Muscle of arm (tissue), 14 donors: ENCODE measurements at places on chromosomes 4 and X.

- DNase-seq: no peak
Measured at GRCh38 chrX:19964017-19964710, 26.7 kb downstream of the BCLAF3 start.

GRCh38 chrX:53086464-53086863, 4.3 kb downstream of the TSPYL2 start:
- no peak for DNase-seq

- DNase-seq: peak; percentile 15
Measured at GRCh38 chrX:18146954-18147353, 73.7 kb downstream of the BEND2 start.

- no peak for DNase-seq
Measured at GRCh38 chr4:162010362-162010761, 153.4 kb downstream of the FSTL5 start.

- no peak for DNase-seq
Measured at GRCh38 chrX:16511796-16512776, 137.9 kb upstream of the S100G start.

- DNase-seq: no peak
Measured at GRCh38 chr4:38464328-38464727, 199.7 kb upstream of the KLF3 start.

GRCh38 chrX:15499976-15500375, 631 bp upstream of the BMX start:
- DNase-seq: peak; percentile 22

DNA sequence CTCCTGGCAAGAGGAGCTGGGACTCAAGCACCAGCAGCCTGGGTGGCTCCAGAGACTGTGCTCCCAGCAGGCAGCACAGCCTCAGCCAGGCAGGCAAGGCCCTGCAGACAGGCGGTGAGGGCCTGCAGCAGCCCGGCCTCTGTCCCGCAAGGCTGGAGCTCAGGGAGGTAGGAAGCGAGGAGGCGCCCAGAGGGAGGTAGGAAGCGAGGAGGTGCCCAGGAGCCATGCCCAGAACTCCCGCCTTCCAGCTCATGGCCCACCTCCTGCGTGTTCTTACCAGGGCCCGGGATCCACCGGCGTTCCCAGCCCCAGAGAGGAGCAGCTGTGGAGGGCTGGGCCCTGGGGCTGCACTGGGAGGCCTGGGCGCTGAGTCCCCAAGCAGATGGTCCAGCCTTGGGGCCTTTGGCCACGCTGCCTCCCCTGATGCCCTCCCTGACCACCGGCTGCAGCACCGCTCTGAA, 133.1 kb downstream of the HMX1 start:
- DNase-seq: no peak

GRCh38 chrX:119529345-119530276, 35.6 kb downstream of the STEEP1 start:
- no peak for DNase-seq

- no peak for DNase-seq
Measured at GRCh38 chrX:138150709-138151108, 560.8 kb downstream of the FGF13 start.

DNA sequence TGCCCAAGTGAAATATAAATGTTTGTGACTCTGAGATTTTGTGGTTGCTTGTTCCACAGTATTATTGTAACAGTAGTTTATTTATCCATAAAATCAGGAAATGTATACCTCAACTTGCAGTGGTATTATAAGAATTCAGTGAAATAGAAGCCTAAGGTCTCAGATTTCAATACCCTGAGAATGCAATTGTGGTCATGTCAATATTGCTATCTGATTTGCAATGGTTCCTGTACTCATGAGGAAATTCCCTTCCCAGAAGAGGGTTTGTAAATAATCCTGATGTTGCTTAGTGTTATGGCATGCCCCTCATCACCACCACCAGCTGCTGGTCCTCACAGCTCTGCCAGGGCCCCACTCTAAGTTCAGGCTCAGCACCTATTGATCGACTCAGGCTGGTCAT, 67.8 kb downstream of the SLC34A2 start:
- no peak for DNase-seq

DNA sequence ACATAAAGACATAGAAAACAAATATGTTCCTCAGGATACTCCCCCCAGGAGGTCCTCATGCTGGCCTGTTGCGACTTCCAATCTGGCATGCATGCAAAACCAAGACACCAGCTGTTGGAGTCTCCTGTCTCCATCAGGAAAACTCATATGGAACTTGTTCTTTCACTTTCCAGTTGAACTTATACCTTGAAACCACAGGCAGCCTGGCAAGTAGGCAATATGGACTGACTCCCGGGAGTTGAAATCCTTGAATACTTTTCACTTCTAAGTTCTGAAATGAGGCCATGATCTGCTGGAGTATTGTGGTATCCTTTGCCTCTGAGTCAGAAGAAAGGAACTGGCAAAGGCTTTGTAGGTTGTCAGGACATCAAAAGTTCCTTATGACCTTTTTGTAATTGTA, 444.2 kb downstream of the IDS start:
- DNase-seq: peak; percentile 10

GRCh38 chr4:153083447-153083947, 120.7 kb upstream of the TRIM2 start:
- DNase-seq: peak; percentile 64

GRCh38 chr4:106773076-106773905, 262.8 kb downstream of the DKK2 start:
- DNase-seq: no peak

DNA sequence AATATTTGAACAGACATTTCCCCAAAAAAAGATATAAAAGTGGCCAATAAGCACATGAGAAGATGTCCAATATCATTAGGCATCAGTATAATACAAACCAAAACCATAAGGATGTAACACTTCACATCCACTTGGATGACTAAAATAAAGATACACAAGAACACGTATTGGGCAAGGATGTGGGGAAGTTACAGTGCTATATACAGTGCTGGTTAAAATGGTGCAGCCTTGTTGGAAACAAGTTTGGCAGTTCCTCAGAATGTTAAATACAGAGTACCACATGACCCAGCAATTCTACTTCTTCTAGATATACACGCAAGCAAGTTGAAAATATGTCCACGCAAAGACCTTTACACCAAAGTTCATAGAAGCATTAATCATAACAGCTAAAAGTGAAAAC, 58.9 kb downstream of the HAUS3 start:
- no peak for DNase-seq

DNA sequence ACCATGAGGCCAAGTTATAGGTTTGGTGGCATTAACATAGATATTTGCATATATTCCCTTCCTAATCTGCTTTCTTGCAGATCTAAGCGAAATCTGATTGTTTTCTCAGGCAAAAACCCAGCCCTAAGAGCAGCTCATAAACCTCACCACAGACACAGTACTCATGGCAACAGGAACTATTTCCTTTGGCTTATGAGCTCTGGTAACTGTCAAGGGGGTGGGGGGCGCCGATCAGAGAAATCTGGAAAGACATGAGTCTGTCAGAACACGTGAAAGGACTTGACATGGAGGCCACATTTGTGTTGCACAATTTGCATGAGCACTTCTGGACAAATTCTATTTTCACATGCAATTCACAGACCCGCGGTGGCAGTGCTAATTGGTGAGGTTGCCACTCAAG, 83.7 kb downstream of the MGST2 start:
- DNase-seq: no peak

DNA sequence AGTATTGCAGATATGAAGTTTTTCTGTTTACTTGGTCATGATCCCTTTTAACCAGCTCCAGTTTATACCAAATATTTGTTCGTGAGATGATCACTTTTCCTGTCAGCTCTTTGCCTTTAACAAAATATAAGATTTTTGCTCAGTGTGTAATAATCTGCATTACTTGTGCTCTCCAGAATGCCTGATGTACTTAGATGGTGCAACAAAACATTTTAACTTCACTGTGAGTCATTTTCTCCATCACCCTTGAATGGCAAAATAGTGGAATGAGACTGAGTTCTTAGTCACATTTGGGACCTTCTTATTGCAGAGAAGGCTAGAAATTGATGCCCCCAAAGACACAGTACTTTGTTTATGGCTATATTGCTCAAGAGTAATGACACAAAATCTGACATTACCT, 252.0 kb downstream of the FRMPD4 start:
- DNase-seq: no peak

GRCh38 chrX:31609130-31609529, 537.3 kb upstream of the FTHL17 start:
- DNase-seq: no peak

DNA sequence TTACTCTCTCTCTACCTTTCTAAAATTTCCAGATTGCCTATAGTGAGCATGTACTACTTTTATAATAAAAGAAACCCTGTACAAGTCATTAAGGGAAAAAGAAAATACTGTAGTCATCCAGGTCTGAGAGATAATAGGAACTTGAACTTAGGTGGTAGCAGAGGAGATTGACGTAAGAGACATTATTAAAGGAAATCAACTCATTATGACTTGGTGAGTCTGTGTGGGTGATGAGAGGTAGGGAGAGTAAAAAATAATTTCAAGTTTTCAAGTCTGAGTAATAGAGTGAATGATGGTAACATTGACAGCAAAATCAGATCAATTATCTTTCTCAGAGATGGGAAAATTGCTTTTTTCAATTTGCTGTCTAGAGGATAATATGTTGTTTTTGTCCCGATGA, 44.0 kb upstream of the ZCCHC12 start:
- no peak for DNase-seq

GRCh38 chrX:29858714-29859113, 356.6 kb upstream of the MAGEB2 start:
- no peak for DNase-seq

- DNase-seq: no peak
Measured at GRCh38 chr4:36330796-36331195, 49.4 kb downstream of the DTHD1 start.

GRCh38 chr4:3203971-3204431, 45.0 kb upstream of the MSANTD1 start:
- no peak for DNase-seq

- DNase-seq: no peak
Measured at GRCh38 chr4:182385897-182386296, 142.7 kb downstream of the TENM3 start.

DNA sequence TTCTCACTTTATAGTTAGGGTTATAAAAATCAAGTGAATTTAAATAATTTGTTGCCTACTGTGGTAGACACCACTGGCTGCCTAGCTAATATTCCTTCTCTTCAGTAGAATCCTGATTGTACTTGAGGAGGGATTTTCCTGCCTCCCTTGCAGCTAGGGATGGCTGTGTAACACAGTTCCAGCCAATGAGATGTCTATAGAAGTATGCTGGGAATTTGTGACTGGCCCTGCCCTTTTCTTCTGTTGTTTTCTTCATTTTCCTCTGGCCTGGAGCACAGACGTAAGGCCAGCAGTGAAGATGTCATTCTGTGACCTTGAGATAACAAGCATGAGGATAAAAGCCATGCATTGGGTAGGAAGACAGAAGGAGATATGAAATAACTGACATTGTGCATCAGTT, 145.1 kb downstream of the MGST2 start:
- no peak for DNase-seq

DNA sequence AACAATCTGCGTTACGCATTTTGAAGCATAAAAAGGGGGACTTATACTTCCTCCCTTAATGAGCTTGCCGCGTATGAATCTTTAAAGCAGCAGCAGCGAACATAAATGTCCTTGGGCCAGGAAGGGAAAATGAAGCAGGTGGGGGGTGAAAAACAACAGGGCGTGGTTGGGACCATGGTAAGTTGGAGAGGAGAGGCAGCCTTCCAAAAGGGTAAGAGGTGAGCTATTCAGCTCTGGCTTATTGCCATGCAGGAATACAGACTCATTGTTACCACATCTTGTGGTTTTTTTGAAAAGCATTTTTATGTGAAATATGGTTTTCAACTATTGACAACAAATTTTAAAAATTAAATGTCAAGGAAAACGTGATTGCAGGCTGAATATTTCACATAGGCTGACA, 710.7 kb upstream of the FAM241A start:
- DNase-seq: no peak

GRCh38 chrX:129262912-129263311, 260.4 kb downstream of the SMARCA1 start:
- no peak for DNase-seq

- no peak for DNase-seq
Measured at GRCh38 chr4:175986-176385, 51.7 kb downstream of the ZNF718 start.

DNA sequence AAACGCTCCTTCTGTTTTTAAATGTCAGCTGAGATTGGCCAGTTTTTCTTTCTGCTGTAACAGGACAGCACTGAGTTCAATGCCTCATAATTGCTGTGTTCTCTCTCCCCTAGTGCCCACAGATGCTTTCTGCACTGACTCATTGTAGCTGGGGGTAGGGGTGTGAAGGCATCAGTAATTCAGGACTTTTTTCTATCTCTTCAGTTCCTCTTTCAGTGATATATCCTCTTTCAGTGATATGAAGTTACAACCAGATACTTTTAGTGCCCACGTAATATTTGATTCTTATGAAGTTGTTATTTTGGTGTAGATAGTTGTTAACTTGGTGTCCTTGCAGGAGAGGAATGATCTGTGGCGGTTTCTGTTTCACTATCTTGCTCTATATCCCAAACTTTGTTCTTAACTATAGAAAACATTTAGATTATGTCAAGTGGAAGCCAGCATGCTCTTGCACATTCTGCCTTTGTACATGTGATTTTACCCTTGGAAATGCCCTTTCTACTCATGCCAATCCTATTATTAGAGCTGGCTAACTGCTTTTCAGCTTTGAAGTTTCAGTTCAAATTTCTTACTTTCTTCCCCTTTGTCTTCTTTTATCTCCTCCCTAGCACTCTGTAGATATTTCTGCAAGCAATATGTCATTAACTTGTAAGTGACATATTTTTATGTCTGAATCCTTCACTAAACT, 1258.4 kb downstream of the FAM133A start:
- no peak for DNase-seq

- no peak for DNase-seq
Measured at GRCh38 chr4:144599621-144600020, 46.3 kb upstream of the HHIP start.

DNA sequence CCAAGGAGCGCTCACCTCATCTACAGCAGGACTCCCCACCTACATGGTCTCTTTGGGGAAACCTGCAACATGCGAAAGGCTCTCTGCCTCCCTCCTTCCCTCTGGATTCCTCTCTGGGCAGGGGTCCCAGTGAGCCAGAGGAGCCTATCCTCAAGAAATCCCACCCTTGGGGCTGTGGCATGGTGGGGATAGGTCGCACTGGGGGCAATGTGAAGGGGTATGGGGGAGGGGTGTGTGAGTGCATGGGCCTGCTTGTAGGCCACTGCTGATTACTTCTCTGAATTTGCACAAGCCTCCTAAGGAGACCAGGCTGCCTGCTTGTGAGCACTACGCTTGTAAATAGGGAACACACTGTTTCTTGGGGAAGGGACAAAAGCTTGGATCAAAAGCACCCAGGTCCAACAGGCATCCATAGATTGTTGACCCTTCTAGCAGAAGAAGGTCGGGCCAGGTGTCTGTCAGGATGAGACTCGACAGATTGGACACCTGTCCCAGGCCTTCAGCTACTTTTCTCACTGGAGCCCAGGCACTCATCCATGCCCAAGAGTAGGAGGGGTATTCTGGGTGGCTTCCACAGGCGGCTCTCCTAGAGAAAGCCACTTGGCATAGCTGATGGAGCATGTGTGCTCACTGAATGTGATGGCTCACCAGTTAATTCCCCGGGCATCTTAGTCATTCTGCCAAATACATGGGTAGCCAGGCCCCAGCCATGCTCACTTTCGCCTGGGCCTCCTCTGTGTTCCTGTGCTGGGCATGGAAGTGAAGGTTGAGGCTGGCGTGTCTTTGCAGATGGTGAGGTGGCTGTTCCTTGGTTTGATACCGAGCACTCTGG, 75.0 kb downstream of the NBDY start:
- no peak for DNase-seq
